ENCODE measurements at places on chromosomes 11 and 22.

- no peak for DNase-seq
Measured at GRCh38 chr11:72072348-72072747, 8.0 kb downstream of the NUMA1 start.

- no peak for DNase-seq
Measured at GRCh38 chr11:92770981-92771380, 198.5 kb upstream of the MTNR1B start.

DNA sequence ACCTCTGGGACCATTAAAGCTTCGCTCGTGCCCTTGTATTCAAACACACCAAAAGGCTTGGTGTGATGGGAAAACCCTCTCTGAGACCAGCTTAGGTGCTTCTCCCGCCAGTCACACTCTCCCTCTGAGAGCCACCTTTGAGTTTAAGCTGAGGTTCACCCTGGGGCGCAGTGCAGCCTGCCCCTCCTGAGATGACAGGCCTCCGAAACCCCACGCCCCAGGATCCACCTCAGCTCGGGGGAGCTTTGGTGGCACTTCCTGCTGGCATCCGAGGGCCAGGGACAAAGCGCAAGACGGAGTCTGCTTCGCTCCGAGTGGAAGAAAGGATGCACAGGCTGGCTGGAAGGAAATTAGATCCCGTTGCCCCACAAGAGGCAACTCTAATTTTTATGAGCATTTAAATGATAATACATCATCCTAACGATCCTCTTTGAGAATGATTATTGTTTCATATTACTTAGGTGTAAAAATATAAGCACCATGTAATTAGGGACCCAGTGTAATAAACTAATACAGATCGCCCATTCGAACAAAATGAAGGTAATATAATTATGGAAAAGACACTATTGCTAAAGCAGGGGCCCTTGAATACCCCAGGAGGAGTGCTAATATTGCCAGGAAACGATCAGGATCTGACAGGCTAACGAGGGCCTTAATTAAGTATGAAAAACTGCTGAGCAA lies 134.7 kb downstream of the CEP164 start:
- DNase-seq = no peak

- DNase-seq = no peak
Measured at GRCh38 chr11:108197351-108197750, 25.1 kb downstream of the NPAT start.

DNA sequence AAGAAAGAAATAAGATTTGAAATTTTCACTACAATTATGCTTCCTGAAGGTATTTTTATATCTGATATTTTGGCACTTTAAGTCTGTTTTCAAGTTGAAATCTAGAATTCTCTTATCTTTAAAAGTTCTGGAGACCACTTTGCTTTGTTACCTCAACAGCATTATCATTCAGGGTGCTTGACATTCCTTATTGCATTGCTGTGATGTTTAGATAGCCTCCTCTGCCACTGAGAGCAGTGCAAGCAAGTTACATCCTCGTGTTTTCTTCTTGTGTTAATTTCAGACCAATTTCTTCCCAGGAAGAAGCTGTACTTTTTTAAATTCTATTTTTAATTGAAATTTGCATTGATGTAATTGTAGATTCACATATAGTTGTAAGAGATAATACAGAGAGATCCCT lies 333.9 kb upstream of the KIRREL3 start:
- no peak for DNase-seq

DNA sequence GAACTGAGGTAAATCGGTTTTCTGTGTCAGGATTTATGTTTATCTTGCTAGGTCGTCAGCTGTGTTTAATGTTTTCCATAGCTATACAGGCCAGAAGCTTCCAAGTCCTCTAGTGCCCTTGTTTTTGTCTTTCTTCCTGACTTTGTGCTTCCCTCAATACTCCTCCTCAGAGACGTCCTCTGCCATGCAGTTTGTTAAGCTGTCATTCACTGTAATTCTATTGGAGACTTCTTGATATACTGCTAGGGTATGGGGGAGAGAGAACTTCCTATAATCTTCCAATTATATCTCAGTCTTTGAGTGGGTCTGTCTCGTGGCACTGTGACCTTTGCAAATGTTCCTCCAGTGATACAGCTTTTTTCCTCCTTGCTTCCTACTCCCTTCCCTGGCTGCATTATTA lies 327.3 kb upstream of the ANO5 start:
- DNase-seq = no peak

DNA sequence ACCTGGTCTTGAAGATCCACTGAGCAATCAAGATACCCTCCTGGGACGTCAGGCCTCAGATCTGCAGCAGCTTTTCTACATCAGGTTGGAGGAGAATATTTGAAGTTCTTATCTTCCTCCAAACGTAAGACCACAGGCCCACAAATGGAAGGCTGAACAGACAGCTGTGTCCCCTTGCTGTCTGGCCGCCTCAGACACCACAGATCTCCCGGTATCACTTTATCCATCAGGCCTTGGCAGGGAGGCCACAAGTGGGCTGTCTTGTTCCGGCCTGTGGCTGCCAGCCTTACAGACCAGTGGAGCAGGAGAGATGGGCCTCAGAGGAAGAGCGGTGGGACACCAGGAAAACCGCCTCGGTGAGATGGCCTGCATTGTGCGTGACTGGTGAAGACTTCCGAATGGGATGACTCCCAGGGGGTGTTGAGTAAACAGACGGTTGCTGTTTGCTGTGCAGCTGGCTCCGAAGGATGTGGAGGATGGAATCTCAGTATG lies 15.9 kb downstream of the UBASH3B start:
- no peak for DNase-seq

DNA sequence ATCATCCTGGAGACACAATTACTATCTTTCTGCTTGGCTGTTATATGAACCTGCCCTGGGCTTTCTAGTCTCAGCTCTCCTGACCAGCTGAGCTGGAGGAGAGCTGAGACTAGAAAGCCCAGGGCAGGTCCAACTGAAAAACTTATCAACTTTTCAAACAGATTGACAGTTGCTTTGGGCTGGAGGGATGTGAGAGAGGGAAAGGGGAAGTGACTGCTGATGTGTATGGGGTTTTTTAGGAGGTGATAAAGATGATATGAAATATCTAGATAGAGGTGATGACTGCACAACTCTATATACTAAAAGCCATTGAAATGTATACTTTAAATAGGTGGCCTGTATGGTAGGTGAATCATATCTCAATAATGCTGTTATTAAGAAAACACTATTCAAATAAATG lies 60.2 kb upstream of the CHRM4 start:
- DNase-seq = no peak

DNA sequence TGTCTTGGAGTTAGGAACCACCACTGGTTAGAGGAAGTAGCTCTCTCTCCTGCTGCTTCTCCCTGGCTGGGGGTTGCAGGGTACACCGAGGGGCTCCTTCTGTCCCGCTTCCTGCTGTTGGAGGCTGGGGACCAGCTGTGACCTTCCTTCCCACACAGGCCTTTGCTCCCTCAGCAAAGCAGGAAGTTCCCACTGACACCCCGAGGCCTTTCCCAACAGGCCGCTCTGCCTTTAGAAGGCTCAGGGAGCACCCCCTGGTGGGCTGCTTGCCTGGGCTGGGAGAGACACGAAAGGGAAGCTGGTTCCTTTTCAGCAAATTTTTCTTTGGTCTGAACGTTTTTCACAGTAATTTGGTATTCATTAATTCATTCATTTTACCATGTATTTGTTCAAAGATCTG lies 527.9 kb upstream of the B3GAT1 start:
- no peak for DNase-seq

GRCh38 chr11:131889760-131890581 lies 519.6 kb downstream of the NTM start:
- no peak for DNase-seq

DNA sequence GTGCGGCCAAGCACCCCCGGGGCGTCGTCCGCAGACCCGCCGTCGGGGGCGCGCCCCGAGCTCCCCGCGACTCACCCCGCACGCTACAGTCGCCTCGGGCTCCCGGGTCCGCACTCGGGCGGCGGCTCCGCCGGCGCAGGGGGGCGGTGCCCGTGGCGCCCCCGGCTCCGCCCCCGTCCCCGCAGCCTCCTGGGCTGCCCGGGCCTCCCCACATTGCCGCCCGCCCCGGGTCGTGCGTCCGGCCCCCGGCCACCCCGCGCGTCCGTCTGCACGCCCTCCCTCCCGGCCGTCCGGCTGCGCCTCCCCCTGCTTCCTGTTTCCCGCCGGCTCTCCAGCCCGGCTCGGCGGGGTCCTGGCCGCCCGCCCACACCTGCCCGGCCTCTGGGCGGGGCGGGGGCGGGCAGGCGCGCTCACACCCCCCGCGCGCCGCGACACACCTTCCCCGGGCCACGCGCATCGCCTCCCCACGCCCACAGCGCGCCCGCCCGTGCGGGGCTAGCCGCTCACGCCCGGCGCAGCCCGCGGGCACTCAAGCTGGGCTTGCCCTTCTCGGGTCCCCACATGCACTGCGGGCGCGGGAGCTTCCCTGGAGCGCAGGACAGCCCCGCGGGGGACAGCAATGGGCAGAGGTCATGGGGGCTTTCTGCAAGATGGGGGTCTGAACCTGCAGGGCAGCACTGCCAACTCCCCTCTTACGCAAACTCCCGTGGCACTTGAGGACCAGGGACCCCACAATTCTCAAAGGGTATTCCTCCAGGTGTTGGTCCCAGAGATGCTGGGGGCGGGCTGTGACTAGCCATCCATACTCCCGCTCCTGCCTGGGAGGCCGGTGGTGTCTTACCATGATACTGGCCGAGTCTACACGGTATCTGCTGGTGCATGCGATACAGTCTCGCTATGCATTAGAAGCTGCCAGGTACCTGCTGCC lies at the start of gene CARD10:
CARD10 (minus strand) TSS at position 148 of the 928 bp plus-strand sequence. CDS start 215 bp downstream, outside the sequence.
- peak; percentile 52 for DNase-seq

- DNase-seq = no peak
Measured at GRCh38 chr22:20584872-20585638, 77.6 kb downstream of the MED15 start.

DNA sequence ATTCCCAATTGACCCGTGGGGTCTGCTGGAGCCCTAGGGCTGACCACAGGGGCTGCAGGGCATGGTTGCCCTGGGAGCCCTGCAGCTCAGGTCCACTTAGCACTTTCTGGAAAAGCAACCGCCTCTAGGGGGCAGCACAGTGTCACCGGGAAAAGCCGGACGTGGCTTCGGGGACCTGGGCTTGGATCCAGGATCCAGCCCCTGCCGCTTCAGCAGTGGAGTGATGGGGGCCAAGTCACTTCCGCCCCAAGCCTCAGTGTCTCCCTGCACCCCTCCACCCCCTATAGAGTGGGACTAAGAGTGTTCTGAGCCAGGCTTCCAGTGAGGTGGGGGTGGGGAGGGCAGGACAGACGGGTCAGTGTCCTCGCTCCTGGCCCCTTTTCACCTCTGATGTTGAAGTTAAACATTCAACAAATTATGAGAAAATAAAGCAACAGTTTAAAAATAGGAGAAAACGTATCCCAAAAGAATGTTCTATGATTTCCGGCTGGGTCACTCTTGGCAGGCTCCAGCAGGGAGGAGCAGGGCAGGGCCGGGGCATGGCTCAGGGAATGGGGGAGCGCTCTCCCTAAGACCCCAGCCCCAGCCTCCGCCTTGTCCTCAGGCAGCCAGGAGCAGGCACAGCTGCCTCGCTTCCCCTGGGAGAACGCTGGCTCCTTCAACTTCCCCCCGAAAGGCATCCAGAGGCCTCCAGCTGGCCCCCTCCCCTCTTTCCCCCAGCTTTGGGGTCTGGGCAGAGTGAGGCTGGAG lies 96.5 kb upstream of the FGF3 start:
- peak; percentile 16 for DNase-seq

- DNase-seq = no peak
Measured at GRCh38 chr11:70661761-70662501, 263.6 kb downstream of the CTTN start.

DNA sequence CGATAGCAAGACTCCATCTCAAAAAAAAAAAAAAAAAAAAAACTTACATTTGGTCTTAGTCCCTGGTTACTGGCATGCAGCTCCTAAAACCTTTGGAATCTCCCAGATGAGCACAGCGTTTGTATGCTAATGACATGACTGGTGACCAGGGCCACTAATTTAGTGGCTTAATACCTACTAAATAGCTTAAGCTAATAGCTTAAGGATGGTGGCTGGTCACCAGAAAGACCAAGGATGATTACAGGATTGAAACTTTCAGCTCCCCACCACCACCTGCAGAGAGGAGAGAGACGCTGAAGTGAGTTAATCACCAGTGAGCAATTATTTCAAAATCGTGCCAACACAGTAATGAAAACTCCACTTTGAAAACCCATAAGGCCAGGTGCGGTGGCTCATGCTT lies 37.1 kb downstream of the DENND5A start:
- no peak for DNase-seq

GRCh38 chr22:31977141-31977841 lies 33.0 kb downstream of the YWHAH start:
- DNase-seq = peak; percentile 26

- DNase-seq = no peak
Measured at GRCh38 chr11:42841556-42841955, 470.2 kb upstream of the API5 start.

- DNase-seq = no peak
Measured at GRCh38 chr22:34255042-34255441, 334.8 kb upstream of the LARGE1 start.

DNA sequence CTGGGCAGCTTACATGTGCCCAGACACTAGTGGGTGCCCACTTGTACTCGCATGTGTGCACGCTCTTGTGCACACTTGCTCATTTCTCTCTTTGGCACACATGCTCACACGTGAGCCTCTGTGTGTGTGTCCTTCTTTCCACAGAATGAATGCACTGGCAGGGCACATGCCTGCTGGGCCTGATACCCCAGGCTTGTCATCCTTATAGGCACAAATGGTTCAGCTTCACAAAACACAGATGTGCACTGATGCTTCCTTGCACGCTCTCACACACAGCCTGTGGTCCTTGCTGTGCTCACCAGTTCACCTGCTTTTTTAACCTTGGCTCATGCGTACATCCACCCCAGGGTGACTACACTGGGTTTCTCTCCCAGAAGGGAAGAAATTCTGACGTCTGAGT lies 174.8 kb downstream of the BUD13 start:
- DNase-seq = no peak

Measured in HL-60 (cell line).